Naive B cell (primary cell): ENCODE measurements at places on chromosomes 1 and 21. TPM values are rescaled to one million over a fixed set of nuclear protein-coding genes. Genes with fewer than 3 reads are reported as not detected.
A peak's percentile ranks its signal among the peaks of the same experiment; 100 is the strongest.

The MOB3C gene
- 16.0 TPM for polyA plus RNA-seq

The CLCA4 gene
- not detected for polyA plus RNA-seq

The KRTAP10-3 gene
- polyA plus RNA-seq: not detected

The MYOC gene
- not detected for polyA plus RNA-seq

DNA sequence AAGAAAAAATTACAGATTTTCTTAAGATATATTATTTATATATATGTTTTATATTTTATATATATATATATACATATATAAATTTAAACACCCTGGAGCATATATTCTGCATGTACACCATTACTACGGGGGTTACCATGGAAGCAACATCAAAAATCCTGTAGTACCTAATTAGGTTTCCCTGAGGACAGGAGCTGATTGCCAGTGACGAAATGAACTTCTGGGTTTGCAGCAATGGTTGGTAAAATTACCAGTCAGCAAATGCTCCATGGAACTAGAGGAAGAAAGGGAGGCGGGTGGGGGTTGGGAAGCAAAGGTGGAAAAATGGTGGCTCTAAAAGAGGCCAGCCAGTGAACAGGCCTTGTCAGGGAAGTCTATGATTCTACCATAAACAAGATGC lies 89.5 kb downstream of the KCNN3 start:
- no peak overlapping the region for H3K4me3 ChIP-seq
- no peak overlapping the region for H3K27ac ChIP-seq
- no peaks in the 10 kb centered on the region for H3K36me3 ChIP-seq
- peaks cover 12% of the 10 kb centered on the region for H3K27me3 ChIP-seq
- peaks cover 4% of the 10 kb centered on the region for H3K4me1 ChIP-seq

- peaks cover 31% of the 10 kb centered on the region for H3K4me1 ChIP-seq
- no peak for DNase-seq
- no peaks in the 10 kb centered on the region for H3K27me3 ChIP-seq
- H3K27ac ChIP-seq: peak overlapping the region; percentile 99
- H3K4me3 ChIP-seq: peak overlapping the region; percentile 91
Measured at GRCh38 chr1:36223381-36223995, 755 bp upstream of the THRAP3 start.

- H3K36me3 ChIP-seq: no peaks in the 10 kb centered on the region
- H3K4me3 ChIP-seq: peak overlapping the region; percentile 66
- H3K27ac ChIP-seq: no peak overlapping the region
- H3K27me3 ChIP-seq: peaks cover 14% of the 10 kb centered on the region
- H3K4me1 ChIP-seq: peaks cover 23% of the 10 kb centered on the region
Measured at GRCh38 chr1:1436630-1437032, 1.1 kb downstream of the VWA1 start.

- no peaks in the 10 kb centered on the region for H3K4me1 ChIP-seq
- no peak overlapping the region for H3K4me3 ChIP-seq
- DNase-seq: no peak
- H3K27ac ChIP-seq: no peak overlapping the region
- H3K27me3 ChIP-seq: no peaks in the 10 kb centered on the region
- H3K36me3 ChIP-seq: no peaks in the 10 kb centered on the region
Measured at GRCh38 chr1:104028416-104029035, 278.8 kb downstream of the AMY1C start.

GRCh38 chr1:74502432-74502831 lies 10.0 kb downstream of the LRRC53 start:
- no peak for DNase-seq
- no peaks in the 10 kb centered on the region for H3K4me1 ChIP-seq
- H3K4me3 ChIP-seq: no peak overlapping the region
- H3K36me3 ChIP-seq: no peaks in the 10 kb centered on the region
- H3K27me3 ChIP-seq: no peaks in the 10 kb centered on the region
- H3K27ac ChIP-seq: no peak overlapping the region

DNA sequence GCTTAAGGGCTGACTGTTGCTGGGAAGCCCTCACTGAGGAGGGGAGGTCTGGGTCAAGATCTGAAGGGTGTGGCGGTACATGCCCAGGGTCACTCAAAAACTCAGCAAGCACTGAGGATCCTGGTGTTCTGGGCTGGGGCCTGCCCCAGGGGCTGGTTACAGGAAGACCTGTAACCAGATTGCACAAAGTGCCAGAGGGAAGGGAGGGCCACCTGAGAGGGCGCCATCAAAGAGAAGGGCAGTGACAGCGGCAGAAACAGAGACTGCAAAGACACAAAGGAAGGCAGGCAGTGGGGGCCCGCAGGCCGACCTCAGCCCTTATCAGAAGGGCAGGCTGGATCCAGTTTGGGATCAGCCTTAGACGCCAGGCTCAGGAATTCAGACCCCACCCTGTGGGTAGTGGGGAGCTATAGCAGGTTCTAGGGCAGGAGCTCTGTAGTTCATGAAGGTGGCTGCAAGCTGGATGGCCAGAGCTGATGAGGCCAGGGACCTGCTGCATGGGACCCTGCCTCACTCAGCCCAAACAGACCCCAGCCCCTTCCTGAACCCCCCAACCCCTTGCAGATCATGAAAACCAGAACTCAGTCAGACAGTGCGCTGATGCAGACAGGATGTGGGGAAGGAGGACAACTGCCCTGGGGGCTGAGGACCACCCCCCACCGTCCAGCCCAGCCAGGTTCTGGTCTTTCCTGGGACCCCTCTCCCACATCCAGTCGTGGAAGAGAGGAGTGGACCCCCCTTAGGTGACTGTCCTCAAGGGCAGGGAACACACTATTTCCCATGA lies 3.9 kb downstream of the SH2D5 start:
- peak overlapping the region; percentile 82 for H3K27ac ChIP-seq
- peaks cover 25% of the 10 kb centered on the region for H3K4me1 ChIP-seq
- H3K4me3 ChIP-seq: no peak overlapping the region
- no peak for DNase-seq
- H3K36me3 ChIP-seq: no peaks in the 10 kb centered on the region
- peaks cover 18% of the 10 kb centered on the region for H3K27me3 ChIP-seq

GRCh38 chr21:39319251-39319756 lies 5.9 kb upstream of the BRWD1 start:
- no peak for DNase-seq
- H3K36me3 ChIP-seq: no peaks in the 10 kb centered on the region
- H3K4me1 ChIP-seq: peaks cover 25% of the 10 kb centered on the region
- peak overlapping the region; percentile 80 for H3K27ac ChIP-seq
- H3K27me3 ChIP-seq: no peaks in the 10 kb centered on the region

GRCh38 chr1:46547481-46548383 lies 3.7 kb downstream of the KNCN start:
- no peak for DNase-seq
- no peak overlapping the region for H3K27ac ChIP-seq
- no peaks in the 10 kb centered on the region for H3K36me3 ChIP-seq
- no peak overlapping the region for H3K4me3 ChIP-seq
- peaks cover 9% of the 10 kb centered on the region for H3K4me1 ChIP-seq

- H3K36me3 ChIP-seq: no peaks in the 10 kb centered on the region
- no peaks in the 10 kb centered on the region for H3K27me3 ChIP-seq
- peaks cover 4% of the 10 kb centered on the region for H3K4me1 ChIP-seq
- no peak for DNase-seq
- no peak overlapping the region for H3K27ac ChIP-seq
Measured at GRCh38 chr1:23385119-23385621, 15.5 kb upstream of the ZNF436 start.

- peak overlapping the region; percentile 86 for H3K27ac ChIP-seq
- no peaks in the 10 kb centered on the region for H3K27me3 ChIP-seq
- H3K4me3 ChIP-seq: no peak overlapping the region
- peaks cover 27% of the 10 kb centered on the region for H3K4me1 ChIP-seq
- no peak for DNase-seq
Measured at GRCh38 chr21:43367296-43367695, 59.6 kb downstream of the SIK1 start.

- H3K36me3 ChIP-seq: peaks cover 5% of the 10 kb centered on the region
- peak overlapping the region; percentile 58 for H3K4me3 ChIP-seq
- H3K4me1 ChIP-seq: peaks cover 7% of the 10 kb centered on the region
- H3K27me3 ChIP-seq: peaks cover 38% of the 10 kb centered on the region
Measured at GRCh38 chr1:228735871-228736586, 750 bp downstream of the RHOU start.

DNA sequence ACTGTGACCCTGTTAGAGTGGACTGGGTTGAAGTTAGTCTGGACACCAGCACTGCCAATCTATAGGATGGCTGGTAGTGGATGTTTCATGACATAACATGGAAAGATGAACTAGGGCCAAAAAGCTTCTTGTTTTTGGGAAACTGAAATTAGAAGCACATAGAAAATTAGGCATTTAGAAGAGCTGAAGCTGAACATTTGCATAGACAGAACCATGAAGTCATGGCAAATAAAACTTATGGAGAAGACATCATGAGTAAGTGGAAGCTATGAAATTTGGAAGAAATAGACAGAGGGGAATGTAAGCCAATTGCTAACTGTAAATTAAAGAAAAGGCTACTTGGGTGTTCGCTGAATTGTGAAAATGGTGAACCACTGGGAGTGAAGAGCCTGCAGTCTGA lies 2.7 kb upstream of the S100A11 start:
- no peaks in the 10 kb centered on the region for H3K36me3 ChIP-seq
- no peak overlapping the region for H3K27ac ChIP-seq
- no peak for DNase-seq
- H3K4me1 ChIP-seq: peaks cover 27% of the 10 kb centered on the region
- H3K27me3 ChIP-seq: no peaks in the 10 kb centered on the region

- H3K4me3 ChIP-seq: peak overlapping the region; percentile 74
- peaks cover 31% of the 10 kb centered on the region for H3K4me1 ChIP-seq
- H3K36me3 ChIP-seq: no peaks in the 10 kb centered on the region
Measured at GRCh38 chr1:153260585-153261280, 1.2 kb downstream of the LORICRIN start.

DNA sequence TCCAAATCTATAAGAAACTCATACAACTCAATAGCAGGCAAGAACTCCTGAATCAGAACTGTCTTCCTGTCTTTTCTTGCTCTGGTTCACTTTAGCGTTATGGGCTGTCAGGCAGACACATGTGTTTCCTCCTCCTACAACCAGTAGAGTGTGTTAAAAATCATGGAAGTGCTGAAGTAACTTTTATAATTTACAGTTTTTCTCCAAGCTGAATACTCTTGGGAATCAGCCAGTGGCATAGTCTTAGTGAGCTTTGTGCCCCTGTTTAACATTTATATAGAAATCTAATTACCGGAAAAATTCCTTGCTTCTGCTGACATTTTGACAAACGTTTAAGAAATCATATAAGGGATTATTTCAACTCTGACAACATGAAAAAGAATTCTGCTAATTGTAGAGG lies 113.1 kb upstream of the RGS18 start:
- H3K27ac ChIP-seq: no peak overlapping the region
- H3K4me1 ChIP-seq: no peaks in the 10 kb centered on the region
- H3K36me3 ChIP-seq: no peaks in the 10 kb centered on the region
- H3K27me3 ChIP-seq: no peaks in the 10 kb centered on the region
- no peak overlapping the region for H3K4me3 ChIP-seq

DNA sequence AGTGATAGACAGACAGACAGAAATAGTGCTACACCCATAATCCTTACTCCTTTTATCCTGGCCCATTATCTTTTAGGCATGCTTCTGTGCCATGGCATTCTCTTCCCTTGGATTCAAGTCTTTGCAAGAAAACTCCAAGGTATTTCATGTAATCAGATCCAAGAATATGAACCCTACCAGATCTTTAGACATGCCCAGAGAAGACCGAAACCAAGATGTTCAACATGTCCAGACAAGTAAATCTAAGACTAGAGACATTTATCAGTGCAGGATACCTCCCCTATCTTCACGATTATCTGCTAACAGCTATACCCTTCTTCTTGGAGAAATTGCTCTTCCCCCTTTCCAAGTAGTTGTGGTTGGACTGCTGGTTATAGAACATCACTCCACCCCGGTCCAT lies 11.8 kb upstream of the C1orf141 start:
- no peaks in the 10 kb centered on the region for H3K27me3 ChIP-seq
- no peak overlapping the region for H3K4me3 ChIP-seq
- no peaks in the 10 kb centered on the region for H3K36me3 ChIP-seq
- peaks cover 6% of the 10 kb centered on the region for H3K4me1 ChIP-seq
- H3K27ac ChIP-seq: no peak overlapping the region

DNA sequence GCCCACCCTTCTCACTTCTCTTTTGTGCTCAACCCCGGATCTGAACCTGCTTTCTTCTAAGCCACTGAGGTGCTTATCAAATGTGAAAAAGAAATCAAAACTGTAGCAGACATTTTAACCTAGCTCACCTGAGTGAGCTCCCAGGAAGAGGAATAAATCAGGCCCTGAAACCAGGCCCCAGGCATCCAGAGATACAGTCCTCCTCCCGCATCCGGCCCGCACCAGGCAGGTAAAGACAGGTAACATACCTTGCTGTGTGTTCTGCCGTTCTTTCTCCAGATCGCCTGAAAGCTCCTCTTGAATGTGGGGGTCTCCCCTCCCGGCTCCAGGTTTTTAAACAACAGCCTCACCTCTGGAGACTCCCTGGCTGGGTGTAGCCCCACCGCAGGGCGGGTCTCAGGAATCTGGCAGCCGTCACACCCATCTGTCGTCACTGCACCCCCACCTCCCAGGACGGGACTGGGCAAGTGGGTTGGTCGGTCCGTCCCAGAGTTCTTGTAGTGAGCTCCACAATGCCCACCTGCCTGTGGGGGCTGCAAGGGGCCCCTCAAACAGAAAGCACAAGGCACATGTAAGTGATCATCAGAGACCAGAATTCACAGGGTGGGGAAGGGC lies at the start of gene LAMB3:
Gene LAMB3 (minus strand): TSS at position 305 of the 615 bp plus-strand sequence. CDS start 1,481 bp downstream, outside the sequence.
- no peak within 1 kb of the TSS for H3K27ac ChIP-seq
- H3K36me3 ChIP-seq: no peaks in the 10 kb centered on the region
- H3K4me3 ChIP-seq: no peak within 1 kb of the TSS
- no peak for DNase-seq
- peaks cover 23% of the 10 kb centered on the region for H3K27me3 ChIP-seq
- no peaks in the 10 kb centered on the region for H3K4me1 ChIP-seq

DNA sequence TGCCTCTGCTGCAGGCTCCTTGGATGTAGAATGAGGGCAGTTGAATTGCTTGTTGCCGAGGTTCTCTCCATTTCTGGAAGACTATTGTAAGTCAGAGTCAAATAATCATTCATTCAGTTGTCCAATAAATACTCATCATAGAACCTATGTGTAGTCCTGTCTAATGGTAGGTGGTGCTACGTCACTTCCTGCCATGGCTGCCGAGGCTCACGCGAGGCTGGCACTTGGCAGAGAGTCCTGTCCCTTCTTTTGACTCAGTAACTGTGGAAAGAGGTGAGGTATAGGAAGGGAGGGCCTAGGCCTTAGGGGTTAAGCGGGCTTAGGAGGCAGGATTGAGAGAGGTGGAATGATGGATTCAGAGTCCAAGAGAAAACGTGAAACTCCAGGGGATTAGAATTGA lies 9.7 kb downstream of the ADARB1 start:
- H3K4me3 ChIP-seq: no peak overlapping the region
- peak overlapping the region; percentile 33 for H3K27ac ChIP-seq
- DNase-seq: no peak
- H3K4me1 ChIP-seq: peaks cover 93% of the 10 kb centered on the region

DNA sequence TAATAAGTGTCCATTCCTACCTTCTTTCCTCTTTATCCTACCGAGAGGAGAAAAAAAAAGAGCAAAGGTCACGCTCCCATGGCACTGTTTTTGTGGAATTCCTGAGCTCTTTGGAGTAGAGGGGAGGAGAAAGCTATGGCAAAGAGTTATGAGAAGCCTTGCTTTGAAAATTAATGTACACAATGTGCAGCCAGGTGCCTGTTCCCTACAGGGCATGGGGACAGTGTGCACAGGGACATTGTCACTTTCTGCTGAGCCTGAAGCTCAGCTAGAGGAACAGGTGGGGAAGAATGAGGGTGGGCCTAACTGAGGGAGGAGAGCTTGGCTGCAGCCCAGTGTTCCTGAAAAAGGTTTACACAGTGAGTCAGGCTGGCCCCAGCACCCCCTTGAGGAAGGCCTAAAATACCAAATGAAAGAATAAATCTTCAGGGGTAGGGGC lies 66.1 kb downstream of the PLXNA2 start:
- H3K27me3 ChIP-seq: no peaks in the 10 kb centered on the region
- no peak for DNase-seq
- H3K27ac ChIP-seq: no peak overlapping the region
- H3K4me3 ChIP-seq: no peak overlapping the region

- DNase-seq: no peak
- no peak overlapping the region for H3K4me3 ChIP-seq
Measured at GRCh38 chr1:230272557-230272956, 153.6 kb downstream of the PGBD5 start.
